Central memory CD8-positive, alpha-beta T cell (primary cell): ENCODE measurements at places on chromosomes 1 and 21.

- no peak for DNase-seq
These were observed 321.6 kb downstream of the PTPRU start for GRCh38 chr1:29557701-29558600.

GRCh38 chr1:23984417-23985186 lies 4.5 kb upstream of the SRSF10 start:
- DNase-seq, result no peak

DNA sequence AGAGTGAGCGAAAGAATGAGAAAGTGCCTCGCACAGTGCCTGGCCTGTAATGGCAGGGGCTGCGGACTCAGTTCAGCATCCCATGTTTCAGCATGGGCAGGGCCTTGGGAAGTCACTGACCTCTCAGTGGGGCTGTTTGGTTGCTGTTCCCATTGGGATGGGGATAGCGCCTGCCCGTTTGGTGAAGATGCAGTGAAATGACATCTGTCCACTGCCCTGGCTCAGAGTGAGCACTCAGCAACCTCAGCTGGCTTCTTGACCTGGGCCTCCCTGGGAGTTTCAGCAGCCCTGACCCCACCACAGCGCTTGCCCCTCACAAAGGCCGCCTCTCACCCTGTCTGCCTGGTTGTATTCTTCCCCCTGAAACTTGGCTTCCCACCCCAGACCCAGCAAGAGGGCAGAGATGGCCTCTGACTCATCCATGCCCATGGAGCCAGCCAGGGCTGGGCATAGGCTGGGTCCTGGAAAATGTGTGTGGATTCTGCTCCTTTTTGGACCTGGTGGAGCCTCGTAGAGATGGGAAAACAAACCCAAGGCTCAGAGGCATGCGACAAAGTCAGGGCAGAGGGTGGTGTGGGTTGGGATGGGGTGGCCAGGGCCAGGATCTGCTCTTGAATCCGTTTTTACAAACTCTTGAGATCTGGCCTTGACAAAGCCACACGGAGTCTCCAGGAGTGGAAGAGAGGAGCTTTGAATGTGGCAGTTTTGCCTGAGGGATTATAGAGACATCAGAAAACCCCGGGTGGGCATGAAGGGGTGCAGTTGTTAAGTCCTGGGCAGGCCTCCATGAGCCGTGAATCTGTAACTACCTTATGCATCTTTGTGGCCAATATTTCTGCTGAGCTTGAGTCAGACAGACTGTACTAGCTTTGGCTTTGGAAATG lies 1.2 kb downstream of the XKR8 start:
- DNase-seq, result no peak

GRCh38 chr1:203544485-203544884 lies 50.5 kb downstream of the OPTC start:
- DNase-seq, result no peak

DNA sequence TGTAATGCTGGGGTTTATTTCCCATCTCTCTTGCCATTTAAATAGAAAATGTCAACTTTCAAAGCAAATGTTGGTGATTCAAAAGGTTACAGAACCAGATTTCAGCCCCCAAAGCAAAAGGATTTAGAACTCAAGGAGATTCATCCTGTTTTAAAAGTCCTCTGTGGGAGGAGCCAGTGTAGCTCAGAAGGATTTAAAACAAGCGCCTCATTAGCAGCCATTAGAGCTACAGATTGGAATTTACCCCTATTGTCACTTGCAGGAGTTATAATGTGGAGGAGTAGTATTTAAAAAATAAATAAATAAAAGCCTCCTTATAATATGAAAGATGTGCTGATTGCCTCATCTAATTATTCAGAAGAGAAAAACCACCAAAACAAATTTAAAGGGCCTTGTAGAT lies 107.8 kb downstream of the LAMC2 start:
- DNase-seq, result no peak

- no peak for DNase-seq
These were observed 48.0 kb upstream of the WDR26 start for GRCh38 chr1:224482619-224483018.

GRCh38 chr1:101295209-101295608 lies 58.4 kb downstream of the S1PR1 start:
- no peak for DNase-seq

GRCh38 chr1:154697710-154698109 lies 89.7 kb upstream of the ADAR start:
- no peak for DNase-seq

DNA sequence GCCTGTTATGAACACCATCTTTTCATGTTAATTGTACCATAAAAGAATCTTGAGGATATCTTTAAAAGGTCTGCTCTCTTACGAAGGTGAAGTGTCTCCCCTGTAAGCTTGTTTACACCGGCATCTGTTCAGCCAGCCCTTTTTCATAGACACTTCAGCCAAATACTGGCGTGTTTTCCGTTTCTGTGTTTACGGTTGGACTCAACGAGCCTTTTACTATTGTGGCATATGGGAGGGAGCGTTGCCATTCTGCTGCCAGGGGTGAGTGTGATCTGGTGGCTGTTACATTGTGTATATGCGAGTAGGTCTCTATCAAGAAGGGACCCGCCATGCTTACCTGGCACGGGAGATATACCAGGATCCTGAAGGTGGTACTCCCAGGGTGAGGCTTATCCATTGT lies 433.8 kb downstream of the CAMTA1 start:
- no peak for DNase-seq

- no peak for DNase-seq
These were observed 5.7 kb upstream of the PLPP3 start for GRCh38 chr1:56584910-56585528.

GRCh38 chr1:91885716-91886506 lies at the start of gene TGFBR3:
TSS of gene TGFBR3 (minus strand) at chr1:91886151. CDS start at chr1:91861531, 24,620 bp downstream.
- peak; percentile 61 for DNase-seq

DNA sequence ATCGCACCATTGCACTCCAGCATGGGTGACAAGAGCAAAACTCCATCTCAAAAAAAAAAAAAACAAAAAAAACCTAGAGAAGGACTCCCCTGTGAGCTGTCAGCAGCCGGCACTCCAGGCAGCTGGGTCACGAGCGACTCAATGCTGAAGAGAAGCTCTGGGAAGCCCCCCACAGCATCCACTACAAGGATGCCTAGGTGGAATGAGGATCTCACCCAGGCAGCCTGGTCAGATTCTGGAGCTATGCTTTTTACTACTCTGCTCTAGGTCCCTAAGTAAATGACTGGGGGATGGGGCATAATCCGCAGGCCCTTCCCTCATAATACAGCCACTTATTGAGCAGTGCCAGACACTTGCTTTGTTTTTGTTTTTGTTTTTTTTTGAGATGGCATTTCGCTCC lies 6.6 kb downstream of the BMP8B start:
- no peak for DNase-seq

- no peak for DNase-seq
These were observed 8.3 kb downstream of the CITED4 start for GRCh38 chr1:40853885-40854170.

DNA sequence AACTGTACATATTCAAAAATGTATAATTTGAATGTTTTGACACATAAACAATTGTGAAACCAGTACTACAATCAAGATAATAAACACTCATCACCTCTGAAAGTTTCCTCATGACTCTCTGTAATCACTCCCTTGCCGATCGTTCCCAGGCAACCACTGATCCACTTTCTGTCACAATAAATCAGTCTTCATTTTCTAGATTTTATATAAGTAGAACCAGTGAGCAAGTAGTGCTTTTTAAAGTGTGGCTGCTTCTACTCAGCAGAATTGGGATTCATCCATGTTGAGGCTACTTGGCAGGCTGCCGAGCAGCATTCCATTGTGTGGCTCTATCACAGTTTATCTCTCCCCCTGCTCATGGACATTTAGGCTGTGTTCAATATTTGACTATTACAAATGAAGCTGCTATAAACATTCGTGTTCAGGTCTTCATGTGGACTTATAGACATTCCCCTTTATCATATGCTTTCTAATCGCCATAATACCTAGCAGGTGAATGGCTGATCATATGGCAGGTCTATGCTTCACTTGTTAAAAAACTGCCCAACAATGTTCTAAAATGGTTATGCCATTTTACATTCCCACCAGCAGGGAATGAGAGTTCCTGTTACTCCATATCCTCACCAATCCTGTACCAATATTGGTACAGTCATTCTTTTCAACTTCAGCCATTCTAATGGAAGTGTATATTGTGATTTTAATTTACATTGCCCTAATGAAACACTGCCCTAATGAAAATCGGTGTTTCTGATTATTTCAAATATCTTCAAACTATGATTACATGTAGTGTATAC lies 20.5 kb downstream of the TEX38 start:
- no peak for DNase-seq

GRCh38 chr1:151689494-151689893 lies 27.1 kb downstream of the CELF3 start:
- DNase-seq, result no peak

DNA sequence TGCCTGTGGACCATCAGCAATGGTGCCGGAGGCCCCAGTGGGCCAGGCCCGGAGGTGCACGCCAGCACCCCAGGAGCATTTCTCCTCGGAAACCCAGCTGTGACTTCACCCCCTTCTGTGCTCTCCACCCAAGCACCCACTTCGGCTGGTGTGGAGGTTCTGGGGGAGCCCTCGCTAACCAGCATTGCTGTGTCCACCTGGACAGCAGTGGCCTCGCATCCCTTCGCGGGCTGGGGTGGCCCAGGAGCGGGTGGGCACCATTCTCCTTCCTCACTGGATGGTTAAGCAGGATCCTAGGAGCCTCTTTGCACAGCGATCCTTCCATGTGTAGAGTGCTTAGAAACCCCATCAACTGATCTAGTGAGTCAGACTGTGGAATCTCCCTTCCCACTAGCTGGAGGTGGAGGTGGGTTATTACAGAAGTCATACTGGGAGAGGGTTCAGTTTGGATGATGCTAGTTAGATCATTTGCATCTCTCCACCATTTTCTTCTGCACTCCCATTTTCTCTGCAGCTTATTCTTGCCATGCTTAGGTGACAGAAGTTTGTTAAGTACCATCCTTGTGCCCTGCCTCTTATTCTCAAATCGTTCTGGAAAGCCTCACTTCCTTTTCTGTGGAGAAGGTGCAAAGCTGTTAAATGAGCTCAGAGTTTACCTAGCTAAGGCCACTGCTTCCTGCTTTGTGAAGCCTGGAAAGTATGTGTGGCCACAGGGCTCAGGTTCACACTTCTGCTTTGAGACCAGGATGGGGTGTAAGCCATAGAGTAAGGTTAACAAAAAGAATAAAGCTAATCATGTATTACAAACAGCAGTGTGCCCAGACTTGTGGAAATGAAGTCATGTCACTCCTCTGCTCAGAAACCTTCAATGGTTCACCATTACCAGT lies 32.3 kb downstream of the TBX19 start:
- DNase-seq, result no peak

- DNase-seq, result no peak
These were observed 262.9 kb downstream of the PTPRU start for GRCh38 chr1:29499104-29499650.
